ENCODE measurements at places on chromosomes 1 and 21.

GRCh38 chr1:62746086-62746808 is 37.7 kb upstream of the ATG4C start:
- no peak for DNase-seq

DNA sequence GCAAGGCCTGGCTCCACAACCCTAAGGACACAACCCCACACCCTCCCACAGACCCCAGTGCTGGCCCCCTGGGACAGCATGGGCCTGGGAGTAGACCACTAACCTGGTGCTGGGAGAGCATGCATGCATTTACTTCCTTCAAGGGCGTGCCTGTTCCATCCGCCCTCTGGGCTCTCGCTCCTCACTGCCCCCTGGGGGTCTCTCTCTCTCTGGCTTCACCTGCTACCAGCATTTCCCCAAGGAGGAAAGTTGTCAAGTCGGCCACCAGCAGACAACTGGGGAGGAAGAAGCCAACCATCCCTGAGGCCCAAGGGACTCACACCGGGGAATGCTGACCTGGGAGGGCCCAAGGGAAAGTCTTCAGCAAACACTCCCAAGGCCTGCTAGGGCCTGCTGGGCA is 6.5 kb downstream of the LRP8 start:
- DNase-seq = no peak

DNA sequence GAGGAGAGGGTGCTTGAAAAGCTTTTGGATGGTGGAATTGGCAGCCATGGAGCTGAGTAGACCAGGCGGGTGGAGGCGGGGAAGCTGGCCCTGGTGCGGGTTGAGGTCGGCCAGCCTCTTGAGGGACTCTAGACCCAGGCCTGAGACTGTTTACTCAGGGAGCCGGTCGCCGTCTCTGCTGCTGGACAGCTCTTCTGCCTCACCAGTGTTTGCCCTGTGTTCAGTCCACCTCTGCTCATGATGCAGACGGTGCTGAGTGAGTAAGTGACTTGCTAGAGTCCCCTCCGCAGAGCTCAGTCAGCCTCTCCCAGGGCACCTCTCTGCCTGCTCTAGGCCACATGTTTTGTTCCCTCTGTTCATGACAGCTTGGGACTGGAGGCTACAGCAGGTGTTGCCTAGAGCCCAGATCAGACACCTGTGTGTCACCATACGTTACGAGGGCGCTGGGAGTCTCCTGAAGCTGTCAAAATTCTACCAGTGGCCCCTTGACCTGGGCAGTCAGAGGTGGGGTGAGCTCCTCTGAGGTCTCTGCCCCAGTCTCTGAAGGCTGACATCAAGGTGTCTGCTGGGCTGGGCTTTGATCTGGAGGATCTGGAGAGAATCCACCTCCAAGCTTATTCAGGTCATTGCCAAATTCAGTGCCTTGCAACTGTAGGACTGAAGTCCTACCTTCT is 73.5 kb upstream of the WNT4 start:
- no peak for DNase-seq

DNA sequence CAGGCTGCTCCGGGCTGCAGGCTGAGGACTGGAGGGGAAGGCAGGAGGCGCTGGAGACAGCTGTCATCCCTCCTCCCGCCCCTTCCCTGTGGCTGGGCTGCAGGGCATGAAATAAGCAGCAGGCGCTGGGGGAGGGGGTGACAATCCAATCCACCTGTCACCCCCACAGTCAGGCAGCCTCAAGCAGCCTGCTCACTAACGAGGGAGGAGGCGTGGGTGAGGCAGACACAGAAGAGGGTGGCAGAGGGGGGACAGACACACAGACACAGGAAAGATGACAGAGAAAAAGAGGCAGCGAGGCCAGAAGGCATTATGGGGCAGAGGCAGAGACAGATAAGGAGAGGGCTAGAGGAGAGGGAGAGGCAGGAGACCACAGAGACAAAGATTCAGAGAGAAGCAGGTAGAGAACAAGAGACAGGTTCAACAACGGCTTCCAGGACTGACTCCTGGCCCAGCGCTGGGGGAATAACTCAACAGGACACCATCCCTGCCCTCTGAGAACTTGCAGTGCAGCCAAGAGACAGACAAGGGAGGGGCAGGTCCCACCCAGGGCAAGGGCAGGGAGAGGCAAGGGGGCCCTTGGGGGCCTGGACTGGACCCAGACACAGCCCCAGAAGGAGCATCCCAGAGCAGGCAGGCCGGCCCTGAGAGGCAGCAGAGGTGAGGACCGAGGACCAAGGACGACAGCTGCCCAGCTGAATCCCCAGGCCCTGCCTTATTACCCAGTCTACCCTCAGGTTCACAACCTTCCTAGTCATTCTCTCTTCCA is 11.2 kb downstream of the MEF2D start:
- no peak for DNase-seq

DNA sequence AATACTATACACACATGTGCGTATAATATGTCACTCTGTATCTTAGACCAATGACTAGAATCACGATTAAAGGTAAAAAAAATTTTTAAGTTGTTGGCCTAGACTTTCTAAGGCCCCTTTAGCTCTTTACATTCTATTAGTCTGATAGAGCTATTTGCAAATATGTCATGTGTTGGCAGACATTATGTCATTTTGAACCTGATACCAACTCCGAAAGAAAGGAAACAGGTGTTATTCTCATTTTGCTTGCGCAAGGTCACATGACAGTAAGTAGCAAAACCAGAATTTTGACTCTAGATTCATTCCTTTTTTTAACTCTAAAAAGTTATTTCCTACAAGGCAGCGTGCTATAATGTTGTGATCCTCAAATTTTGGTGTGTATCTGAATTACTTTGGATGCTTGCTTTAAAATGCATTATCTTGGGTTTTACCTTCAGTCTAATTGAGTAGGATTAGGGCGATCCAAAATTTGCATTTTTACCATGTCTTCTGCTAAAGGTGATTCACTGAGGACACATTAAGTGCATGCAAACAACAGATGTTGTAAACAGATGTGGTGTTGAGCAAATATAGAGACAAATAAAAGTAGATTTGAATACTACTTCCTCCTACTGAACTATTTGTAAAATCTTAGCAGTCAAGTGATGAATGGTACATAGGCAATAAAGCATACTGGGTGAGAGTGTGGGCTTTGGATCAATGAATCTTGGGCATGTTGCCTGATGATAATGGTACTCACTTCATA is 63.5 kb upstream of the KIAA1614 start:
- no peak for DNase-seq

DNA sequence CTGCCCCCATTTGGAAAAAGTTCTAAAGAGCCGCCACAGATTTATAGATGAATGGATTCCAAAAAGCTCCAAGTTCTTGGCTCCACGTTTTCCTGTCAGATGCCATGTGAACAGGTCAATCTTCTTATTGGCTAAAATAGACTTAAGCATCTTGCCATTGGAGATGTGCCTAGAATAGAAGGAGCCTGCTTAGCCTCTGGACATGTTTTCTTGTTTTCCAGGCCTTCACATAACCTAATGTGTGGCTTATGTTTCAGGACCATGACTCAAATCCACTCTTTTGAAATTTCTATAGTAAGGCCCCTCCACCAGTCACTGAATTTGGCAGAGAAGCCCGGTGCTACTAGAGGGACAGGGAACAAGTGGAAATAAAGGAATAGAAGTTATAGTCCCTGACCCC is 31.5 kb downstream of the PHC2 start:
- no peak for DNase-seq

- no peak for DNase-seq
Measured at GRCh38 chr1:150065184-150065871, 2.2 kb upstream of the VPS45 start.

GRCh38 chr1:44519035-44519676 is 114.1 kb downstream of the RNF220 start:
- DNase-seq = no peak

- no peak for DNase-seq
Measured at GRCh38 chr1:92956254-92957029, 4.8 kb downstream of the DIPK1A start.

- no peak for DNase-seq
Measured at GRCh38 chr1:235898126-235898525, 31.4 kb upstream of the LYST start.

- no peak for DNase-seq
Measured at GRCh38 chr1:29828526-29829447, 592.5 kb downstream of the PTPRU start.

DNA sequence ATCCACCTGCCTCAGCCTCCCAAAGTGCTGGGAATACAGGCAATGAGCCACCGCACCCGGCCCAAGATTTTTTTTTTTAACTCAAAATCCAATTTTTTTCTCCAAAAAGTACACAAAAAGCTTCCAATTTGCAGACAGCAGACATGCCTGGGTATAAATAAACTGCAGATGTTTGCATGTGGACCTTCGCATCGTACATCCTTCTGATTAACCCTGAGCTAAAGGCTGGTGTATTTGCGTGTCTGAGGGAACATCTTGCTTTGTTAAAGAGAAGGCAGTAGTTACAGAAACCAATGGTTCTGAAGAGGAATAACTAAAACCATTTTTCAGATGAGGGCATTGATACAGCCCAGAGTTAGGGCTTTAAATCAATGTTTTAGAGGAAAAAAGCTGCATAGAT is 12.7 kb downstream of the BCAR3 start:
- no peak for DNase-seq

GRCh38 chr1:20558191-20558590 is 5.8 kb downstream of the FAM43B start:
- no peak for DNase-seq

DNA sequence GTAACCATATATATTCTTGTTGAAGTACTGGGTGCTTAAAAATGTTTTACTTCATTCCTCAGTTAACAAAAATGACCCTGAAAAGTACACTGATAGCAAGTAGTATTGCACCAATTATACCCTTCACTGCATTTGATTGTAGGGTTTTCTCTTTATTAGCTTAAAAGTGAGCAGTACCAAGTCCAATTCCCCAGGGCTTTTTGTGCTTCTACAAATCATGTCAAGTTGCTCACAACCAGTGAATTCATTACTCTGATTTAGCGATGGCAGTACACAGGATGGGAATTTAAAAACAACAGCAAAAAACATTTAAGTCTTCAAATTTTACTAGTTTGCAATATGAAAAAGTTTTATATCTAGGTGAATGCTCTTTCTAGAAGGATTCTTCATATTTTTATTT is 436.4 kb downstream of the PTBP2 start:
- DNase-seq = no peak

DNA sequence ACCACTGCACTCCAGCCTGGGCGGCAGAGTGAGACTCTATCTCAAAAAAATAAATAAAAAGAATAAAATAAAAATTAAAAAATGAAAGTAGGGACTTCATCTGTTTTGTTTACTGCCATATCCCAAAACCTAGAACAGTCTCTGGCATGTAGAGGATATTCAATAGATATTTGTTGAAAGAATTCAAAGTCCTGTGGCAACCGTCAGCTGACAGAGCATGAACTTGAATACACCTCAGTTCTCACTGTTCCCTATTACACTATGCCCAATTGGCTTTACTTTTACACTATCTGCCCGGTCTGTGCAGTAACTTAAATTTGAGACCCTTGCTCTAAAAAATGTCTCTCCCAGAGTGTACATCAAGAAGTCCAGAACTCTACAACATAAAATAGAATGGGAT is 46.2 kb downstream of the PRDX6 start:
- no peak for DNase-seq

GRCh38 chr1:225418059-225418458 is 9.8 kb downstream of the LBR start:
- DNase-seq = no peak

DNA sequence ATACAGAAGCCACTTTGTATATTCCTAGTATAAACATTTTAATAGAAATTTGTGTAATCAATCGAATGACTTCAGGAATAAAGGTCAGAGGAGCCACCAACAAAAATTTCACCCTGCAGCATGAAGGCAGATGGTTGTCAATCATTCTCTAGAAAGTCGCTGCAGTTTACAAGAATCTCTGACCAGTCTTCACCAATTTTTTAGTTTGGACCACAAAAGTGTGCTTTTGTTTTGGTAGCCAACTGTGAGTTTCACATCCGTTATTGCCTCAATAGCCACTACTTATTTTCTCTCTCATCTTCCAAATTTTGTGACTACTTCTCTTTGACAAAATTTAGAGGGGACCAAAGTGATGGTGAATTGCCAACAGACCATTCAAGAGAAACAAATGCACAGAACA is 1155.6 kb downstream of the AMY1C start:
- no peak for DNase-seq

Data from stimulated activated CD8-positive, alpha-beta memory T cell treated with anti-CD3 and anti-CD28 coated beads, Interleukin-4, amount 100 ng/mL, for 4 hours (primary cell).